Fibroblast of upper back skin (primary cell): ENCODE measurements at places on chromosomes 3 and 15.

GRCh38 chr15:38145651-38146111 lies 107.0 kb upstream of the SPRED1 start:
- no peak for DNase-seq

DNA sequence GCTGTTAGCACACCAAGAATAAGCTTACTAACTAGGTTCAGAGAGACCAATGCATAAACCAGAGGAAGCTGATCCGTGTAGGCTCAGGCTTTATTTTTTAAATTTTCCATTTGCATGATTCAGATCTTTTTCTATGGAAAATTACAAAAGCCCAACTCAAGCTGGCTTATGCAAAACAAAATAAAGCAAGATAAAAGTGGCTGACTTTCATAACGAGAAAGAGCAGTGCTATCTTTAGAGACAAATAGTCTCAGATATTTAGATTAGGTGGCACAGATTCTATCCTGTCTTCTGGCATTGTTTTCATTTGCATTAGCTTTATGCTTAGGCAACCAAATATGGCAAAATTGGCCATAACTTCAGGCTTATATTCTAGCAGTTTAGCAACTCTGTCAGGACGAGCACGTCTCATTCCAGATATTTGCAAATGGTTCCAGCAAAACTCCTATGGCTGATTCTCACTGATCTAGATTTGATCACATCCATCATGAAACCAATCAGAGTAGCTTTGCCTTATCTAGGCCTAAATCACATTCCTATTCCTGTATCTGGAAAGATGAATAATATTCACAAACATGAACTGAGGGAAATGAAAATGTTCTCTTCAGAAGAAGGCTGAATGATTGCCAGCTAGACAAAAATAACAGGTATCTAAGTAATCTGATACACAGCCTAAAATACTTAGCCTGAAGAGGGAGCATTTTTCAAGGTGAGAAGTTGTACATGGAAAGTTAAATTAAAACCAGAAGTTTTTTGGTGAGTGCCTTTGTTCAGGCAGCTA lies 216.4 kb upstream of the DPPA4 start:
- DNase-seq = peak; percentile 43

DNA sequence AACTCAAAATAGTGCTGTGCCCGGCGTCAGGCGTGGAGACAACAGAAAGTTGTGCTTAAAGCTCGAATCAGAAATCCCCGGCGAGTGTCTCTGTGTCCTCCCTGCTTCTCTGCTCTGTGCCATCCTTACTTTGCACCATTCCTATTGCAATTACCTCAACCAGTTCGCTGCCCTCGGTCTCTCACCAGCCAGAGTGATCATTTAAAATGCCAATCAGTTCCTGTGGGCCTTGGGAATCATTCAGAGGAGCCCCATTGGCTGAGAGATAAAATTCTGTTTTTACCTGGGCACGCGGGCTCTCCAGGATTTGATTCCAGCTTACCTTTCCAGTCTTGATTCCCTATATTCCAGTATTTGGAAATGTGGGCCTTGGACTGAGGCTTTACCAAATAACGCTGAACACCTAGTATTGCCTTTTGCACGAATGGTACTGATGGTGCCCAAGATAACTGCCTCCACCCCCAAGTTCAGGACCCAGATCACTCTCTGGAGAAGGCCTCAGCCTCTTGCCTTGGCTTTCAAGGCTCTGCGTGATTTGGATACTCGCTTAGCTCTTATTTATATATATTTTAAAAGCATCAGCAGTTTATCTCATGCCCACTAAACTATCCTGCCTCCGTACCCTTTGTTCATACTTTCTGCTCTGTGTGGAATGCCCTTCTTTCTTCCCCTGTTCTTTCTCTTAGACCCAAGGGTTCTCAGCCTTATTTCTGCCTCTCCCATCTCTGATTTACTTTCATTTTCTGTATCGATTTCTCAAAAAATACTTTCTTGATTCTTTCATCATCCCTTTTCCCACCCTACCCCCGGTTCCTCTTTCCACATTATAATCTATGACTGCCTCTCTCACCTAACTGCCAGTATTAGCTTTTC lies 863 bp downstream of the PSMA4 start:
- peak; percentile 17 for DNase-seq

DNA sequence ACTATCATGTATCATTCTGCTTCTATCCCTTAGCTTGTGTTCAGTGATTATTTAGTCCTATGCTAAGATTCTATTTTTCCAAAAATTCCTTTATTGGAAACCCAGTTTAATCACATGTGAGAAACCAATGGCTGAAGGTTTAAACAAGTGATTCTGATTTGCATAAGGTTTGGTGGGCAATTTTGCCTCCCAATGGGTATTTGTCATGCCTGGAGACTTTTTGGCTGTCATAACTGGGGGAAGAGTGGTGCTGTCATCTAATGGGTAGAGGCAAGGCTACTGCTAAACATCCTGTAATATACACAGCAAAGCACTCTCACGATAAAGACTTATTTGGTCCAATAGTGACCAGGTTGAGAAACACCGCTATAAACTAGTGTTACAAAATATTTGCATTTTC lies 148.7 kb downstream of the ALCAM start:
- DNase-seq = no peak

DNA sequence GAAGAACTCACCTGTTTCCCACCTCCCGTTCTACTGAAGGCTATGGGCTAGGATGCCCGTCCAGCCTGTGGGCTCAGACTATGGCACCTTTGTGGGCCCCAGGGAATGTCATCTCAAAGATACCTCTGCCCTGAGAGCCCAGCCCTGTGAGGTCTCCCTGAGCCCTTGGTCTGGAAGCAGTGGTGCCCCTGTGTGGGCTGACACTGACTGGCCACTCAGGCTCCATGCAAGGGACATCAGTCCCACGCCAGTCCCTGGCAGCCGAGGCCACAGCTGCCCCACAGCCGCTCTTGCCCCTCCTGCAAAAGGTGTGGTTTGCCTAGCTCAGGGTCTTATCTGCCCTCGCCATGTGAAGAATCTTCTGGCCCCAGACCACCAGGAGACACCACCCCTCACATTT lies 106.9 kb downstream of the KLF13 start:
- no peak for DNase-seq

DNA sequence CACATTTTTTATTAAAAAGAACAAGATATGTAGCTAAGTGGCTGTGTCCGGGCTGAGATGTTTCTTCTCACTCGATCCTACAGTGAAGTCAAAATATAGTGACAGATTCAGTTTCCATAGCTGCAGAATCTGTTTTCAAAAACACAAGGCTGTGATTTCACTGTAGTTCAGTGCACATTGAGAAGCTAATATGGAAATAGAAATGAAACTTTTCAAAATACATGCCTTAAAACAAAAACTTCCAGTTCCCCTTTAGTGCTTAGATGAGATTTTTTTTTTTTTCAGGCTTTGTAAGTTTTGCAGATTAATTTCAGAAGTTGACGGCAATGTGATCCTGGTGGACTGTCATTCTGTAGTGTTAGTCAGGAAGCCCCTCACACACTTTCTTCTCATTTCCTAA lies 23.8 kb upstream of the TRAK1 start:
- peak; percentile 51 for DNase-seq

- no peak for DNase-seq
Observed at GRCh38 chr3:38717355-38718240, 68.1 kb upstream of the SCN5A start.

DNA sequence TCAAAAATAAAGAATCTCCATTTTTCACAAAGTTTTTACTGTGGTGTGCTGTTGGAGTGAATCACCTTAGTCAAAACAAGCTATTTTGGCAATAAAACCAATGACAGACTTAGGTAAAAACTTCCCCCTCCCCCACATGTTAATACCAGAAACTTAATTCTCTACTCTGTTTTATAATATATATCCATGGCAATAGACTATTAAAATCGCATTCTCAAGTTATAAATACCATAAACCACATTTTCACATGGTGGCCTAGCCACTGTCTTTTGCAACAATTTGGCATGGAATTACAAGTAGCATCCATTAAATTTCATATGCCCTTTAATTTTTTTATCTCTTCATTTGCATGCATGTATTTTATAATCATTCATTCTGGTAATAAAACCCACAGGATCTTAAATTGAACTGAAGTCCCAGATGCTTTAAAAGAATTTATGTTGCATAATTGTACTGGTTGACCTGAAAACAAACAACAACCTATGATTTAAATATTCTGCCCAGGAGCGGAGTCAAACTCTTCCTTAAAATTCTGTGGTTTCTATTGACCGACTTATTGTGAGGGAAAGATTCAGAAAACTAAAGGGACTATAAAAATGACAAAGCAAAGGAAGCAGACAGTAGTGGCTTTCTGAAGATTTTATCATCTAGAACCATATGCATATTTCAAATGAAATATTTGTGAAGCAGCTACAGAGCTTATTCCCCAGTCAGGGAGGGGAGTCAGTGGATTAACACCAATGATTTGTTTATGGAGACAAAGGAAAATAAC lies 229.0 kb upstream of the TBL1XR1 start:
- DNase-seq = peak; percentile 63

DNA sequence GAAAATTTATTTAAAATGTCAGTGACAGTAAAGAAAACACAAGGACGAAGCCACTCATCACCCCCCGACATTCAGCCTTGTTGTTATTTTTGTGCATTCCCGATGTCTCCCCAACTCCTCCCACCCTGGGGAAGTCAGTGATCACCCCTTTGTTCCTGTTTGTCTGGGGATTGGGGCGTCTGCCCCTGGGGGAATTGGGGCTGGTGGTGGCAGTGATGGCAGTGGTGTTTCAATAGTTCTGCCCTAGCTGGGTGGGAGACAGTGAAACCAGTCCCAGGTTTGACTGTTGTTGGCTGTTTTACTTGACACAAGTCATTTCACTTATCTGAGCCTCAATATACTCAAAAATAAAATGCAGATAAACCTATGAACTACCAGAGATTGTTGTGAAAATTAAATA lies 33.5 kb downstream of the IRAK2 start:
- no peak for DNase-seq

DNA sequence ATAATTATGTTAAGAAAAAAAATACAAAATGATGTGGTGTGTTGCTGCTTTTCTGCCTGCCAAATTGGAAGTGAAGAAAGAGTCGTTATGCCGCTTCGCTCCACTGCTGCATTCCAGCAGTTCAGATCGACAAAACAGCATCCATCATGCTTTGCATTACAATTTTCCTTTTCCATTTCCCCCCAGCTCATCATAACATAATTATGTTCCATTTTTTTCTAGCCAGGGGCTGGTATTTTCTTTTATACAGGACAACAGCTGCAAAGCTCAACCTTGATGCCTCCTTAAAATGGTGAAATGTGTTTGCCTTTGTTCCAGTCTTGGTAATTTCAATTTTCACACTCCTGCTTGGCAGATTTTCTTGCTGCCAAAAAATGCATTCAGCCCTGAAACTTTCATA lies 44.9 kb upstream of the KBTBD12 start:
- DNase-seq = no peak

DNA sequence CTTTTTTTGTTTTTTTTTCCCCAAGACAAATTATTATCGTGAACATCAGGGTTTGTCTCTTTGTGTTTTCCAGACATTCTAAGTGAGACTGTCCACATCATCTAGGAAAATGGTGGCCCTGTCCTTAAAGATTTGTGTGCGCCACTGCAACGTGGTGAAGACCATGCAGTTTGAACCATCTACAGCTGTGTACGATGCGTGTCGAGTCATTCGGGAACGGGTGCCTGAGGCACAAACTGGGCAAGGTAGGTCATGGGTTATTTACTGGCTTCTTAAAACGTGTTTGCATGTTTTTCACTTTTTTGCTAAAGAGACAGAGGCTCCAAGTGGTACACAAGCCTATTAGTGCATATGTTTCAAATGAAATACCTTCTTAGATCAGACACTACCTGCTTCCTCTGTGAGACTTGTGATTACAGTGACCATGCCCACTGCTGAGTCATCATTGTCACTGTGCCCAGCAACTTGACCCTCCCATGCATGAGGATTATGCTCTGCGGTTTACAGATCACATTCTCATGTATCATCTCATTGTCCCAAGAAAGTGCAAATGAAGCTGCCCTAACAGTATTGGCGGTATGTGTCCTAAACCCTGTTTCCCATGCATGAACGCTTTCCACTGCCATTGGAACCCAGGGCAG lies 395.2 kb upstream of the TPM1 start:
- peak; percentile 49 for DNase-seq

GRCh38 chr3:47082519-47082918 lies 81.4 kb downstream of the SETD2 start:
- no peak for DNase-seq

- DNase-seq = peak; percentile 86
Observed at GRCh38 chr3:64345371-64345770, 120.1 kb upstream of the PRICKLE2 start.

DNA sequence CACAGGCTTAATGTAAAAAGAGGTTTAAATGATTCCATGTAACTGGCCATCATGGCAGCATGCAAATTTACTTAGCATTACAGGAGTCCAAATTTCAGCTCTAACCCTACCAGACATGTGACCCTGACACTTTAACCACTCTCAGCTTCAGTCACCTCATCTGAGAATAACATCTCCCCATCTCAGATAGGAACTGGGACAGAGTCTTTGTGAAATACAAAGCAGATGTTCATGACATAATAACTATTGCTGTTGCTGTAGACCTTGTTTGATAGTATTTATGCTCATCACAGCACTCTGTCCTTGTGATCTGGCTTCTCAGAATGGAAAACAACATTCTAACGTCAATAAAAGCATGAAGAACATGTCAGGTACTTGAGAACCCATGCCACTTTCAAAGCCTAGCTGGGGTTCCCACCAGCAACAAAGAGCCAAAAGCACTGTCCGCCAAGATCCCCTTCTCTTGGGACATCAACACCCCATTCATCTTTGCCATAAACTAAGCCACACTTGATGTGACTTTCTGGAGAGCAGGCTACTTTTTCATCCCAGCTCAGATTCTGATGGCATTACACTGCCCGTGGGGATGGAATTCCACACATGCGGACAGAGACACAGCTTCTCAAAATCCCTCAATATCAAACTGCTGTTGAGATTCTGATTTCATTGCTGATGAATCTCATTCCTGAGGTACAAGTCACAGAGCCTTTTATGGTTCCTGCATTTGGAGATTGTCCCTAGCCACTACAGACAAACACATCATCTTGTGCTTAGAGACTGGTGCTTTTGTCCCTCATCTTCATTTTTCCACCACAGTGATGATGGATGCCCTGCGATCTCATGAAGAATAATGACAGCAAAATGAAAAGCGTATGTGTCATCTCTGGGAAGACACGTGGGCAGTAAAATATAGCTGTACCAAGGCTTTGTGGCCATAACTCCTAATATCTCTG lies 202.7 kb downstream of the TNIK start:
- DNase-seq = peak; percentile 80
